Cortex of kidney (tissue), 1 donor: ENCODE measurements at places on chromosomes 2 and 18.

- DNase-seq, result no peak
Observed at GRCh38 chr18:63951302-63951705, 2.2 kb downstream of the HMSD start.

GRCh38 chr2:134457765-134458472 is 204.0 kb downstream of the MGAT5 start:
- DNase-seq, result no peak

- DNase-seq, result no peak
Observed at GRCh38 chr2:148548716-148549400, 95.7 kb upstream of the EPC2 start.

GRCh38 chr2:17879913-17880274 is 1.4 kb downstream of the KCNS3 start:
- DNase-seq, result no peak

- DNase-seq, result no peak
Observed at GRCh38 chr2:145277922-145278321, 758.0 kb upstream of the ZEB2 start.

- no peak for DNase-seq
Observed at GRCh38 chr2:168642873-168643272, 159.6 kb upstream of the NOSTRIN start.

DNA sequence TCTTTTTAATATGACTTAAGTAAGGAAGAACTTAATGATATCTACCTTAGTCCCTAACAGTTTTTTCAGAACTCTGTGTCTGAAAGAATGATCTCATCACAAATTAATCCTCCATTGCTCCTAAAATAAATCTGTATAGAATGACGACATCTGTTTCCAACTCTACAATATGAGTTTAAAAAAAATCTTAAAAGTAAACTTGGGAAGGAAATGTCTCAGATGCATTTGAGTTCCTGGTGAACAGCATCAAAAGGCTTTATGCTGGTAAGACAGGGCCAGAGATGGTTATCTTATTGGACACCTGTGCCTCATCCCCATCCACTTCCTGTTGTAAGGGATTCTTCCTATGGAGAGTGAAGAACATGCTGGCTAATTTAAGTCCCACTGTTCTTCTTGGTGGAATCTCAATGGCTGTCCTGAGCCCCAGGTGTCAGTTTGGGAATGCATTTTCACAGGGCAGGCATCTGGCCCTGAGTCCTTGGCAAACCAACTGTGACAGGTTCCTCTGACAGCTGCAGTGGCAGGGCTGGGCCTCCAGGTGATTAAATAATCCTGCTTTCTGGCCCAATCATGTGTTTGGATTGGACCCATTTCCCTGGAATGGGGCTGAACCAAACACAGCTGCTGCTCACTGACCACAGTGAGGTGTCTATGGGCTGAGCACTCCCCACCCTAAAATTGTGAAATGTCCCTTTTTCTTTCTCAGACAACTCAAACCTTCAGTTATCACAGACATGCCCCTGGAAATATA is 12.9 kb upstream of the NCKAP5 start:
- no peak for DNase-seq

DNA sequence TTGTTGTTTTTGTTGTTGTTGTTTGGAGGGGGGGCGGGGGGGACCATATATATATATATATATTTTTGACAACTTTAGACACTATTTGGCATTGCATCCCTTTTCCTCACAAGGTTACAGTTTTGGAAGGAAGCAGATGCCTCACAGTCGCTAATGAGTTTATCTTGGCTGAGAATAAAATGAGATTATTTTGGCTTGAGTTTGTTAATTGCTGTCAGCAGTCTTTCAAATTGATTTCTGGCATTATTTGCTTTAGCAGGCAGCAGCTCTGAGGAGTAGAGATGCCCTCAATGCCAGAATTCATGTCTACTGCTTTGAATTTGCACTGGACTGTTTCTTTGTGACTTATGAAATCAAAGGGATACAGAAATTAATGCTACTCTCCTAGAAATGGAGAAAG is 595.2 kb upstream of the HNMT start:
- DNase-seq, result no peak

DNA sequence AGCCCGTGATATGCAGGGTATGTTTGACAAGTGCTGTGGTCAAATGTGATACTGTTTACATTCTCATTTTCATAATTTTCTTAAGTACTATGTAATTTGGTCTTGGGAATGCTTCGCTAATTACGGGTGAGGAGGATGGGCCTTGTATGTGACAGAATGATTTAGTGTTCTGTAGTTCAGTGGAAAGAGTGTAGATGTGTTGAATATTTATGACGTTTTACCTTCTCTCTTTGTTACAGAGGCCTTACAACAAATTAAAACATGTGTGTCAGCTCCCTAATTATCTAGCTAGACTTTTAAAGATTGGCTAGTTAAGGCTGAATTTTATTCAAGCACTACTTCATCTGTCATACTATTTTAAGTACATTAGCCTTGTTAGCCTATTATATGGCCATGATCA is 10.6 kb upstream of the CHRNA1 start:
- no peak for DNase-seq

- no peak for DNase-seq
Observed at GRCh38 chr2:188881434-188881833, 92.7 kb upstream of the COL3A1 start.

GRCh38 chr2:240886023-240886565 is 9.9 kb downstream of the MAB21L4 start:
- no peak for DNase-seq
